ENCODE measurements at places on chromosomes 2 and 18.

DNA sequence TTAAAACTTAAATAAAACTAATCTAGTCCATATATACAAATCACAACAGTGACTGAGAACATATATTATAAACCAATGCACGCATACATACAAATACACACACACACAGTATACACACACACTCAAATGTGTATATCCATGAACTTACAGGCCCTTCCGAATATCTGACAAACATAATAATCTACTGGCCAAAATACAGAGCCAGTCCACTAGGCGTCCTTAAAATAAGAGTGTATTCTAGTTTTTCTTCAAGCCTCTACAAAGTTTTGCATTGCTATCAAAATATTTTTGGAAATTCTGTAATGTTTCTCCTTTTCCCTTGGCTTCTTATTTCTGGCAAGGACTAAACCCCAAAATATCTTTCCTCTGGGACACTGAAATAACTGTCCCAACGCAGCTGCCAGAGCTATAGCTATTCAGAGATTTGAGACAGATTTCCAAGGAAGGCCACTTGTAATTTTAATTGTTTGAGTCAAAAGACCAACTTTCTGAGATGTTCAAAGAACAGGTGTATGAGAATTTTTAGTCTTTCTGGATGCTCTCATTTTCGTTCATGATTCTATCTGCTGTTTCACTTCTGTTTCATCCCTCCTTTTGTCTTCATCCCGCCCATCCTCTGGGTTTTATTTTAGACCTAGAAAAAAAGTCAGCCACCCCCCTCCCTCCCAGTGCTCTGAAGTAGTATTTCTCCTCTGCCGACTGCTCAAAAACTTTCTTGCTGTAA is 24.1 kb upstream of the SP3 start:
- DNase-seq, result no peak

- DNase-seq, result no peak
Observed at GRCh38 chr2:236959036-236959435, 126.7 kb upstream of the COPS8 start.

DNA sequence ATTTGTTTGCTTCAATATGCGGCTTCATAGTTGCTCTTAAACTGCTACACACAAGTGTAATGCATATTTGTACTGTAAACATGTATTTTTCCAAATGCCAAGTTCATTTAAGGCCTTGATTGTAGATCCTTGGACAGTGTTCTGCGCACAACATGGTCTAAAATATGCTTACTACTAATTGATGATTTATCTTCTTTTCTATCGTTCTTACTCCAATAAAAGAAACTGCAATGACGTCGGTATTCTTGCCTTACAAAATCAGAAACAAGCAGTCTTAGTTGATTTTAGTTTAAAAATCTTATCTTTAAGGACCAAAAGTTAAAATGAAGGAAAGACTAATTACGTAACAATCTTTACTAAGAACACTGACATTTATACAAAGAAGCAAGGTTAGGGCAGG is 224.3 kb upstream of the SMAD7 start:
- DNase-seq, result no peak

DNA sequence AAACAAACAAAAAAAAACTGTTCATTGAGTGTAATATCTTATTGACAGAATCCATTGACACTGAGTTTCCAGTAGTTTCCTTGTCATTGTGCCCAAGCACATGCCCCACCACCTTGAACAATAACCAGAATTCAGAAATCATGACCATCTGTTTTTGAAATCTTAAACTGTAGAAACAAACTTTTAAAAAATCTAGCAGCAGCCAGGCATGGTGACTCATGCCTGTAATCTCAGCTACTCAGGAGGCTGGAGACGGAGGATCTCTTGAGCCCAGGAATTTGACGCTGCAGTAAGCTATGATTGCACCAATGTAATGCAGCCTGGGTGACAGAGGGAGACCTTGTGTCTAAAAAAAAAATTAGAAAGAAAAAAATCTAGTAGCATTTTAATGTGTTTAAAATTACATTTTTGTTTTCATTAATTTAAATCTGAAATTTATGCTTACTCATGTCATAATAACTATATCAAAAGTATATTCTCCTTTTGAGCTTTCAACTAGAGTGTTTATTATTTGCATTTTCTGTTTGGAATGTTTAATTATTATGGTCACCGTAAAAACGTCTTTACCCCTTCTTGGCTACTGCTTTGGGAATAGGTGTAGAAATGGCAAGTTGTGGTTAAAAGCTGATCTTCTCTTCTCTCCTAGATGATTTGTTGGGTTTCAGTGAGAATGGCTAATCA is 25.2 kb upstream of the STON1 start:
- peak; percentile 69 for DNase-seq

GRCh38 chr18:21369146-21369545 is 127.1 kb downstream of the GREB1L start:
- DNase-seq, result no peak

- peak; percentile 81 for DNase-seq
Observed at GRCh38 chr2:10285556-10286198, 17.0 kb upstream of the HPCAL1 start.

DNA sequence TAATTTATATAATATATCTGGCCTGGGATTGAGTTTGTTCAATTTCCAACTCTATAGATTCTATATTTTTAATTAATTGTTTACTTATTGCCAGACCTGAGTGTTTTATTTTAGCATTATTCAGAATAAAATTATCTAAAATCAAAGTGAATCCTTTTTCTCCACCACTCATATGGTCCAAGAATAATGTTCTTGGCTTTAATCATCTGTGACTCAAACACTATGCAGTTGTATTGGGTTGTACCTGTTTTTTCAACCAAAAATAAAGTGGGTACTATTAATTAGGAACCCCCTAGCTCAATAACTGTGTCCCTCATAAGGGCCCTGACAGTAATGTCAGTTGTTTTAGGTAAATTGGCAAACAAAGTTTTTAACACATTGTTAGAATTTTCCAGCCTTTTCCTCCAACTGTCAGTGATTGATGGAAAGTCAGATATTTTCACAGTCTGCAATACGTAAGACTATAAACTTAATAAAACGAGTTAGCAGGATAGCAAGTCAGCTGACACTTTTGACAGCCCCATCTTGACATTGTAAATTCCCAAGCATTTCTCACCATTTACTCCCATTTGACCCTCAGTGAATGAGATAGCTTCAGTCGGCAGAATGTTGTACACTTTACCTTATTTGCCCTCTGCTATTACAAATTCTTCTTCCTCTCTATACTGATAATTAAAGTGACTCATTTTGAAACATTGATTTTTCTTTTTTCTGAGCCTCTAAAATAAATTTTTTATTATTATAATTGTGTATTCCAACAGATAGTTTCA is 587.4 kb downstream of the METTL4 start:
- no peak for DNase-seq

- DNase-seq, result no peak
Observed at GRCh38 chr2:237480556-237480955, 6.5 kb upstream of the MLPH start.

- DNase-seq, result no peak
Observed at GRCh38 chr2:235566931-235567495, 73.2 kb downstream of the AGAP1 start.

DNA sequence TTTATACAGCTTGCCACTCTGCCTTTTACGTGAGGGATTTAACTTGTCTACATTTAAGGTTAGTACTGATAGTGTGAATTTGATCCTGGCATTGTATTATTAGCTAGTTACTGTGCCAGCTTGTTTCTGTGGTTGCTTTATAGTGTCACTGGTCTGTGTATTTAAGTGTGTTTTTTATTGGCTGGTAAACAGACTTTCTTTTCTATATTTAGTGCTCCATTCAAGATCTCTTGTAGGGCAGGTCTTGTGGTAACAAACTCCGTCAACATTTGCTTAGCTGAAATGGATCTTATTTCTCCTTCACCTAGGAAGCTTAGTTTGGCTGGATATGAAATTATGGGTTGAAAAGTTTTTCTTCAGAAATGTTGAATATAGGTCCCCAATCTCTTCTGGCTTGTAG is 1971.0 kb upstream of the LRRTM1 start:
- DNase-seq, result no peak

DNA sequence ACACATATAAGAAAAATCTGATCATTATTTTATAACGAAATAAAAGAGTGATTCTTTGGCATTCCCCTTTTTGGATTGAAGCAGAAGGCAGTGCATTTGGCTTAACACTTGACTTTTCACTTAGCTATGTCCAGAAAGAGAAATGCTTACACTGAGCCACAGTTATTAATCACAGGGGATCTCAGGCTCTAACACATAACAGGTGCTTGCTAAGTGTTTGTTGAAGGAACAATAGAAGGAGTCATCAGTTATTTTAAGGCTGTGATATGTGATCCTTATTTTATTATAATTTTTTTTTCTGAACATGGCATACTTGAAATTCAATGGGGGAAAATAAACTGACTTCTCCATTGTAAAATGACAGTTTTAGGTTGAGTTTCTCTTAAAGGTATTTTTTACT is 209.5 kb downstream of the UBE2E3 start:
- no peak for DNase-seq

- DNase-seq, result no peak
Observed at GRCh38 chr18:50805732-50806131, 14.1 kb downstream of the MRO start.

DNA sequence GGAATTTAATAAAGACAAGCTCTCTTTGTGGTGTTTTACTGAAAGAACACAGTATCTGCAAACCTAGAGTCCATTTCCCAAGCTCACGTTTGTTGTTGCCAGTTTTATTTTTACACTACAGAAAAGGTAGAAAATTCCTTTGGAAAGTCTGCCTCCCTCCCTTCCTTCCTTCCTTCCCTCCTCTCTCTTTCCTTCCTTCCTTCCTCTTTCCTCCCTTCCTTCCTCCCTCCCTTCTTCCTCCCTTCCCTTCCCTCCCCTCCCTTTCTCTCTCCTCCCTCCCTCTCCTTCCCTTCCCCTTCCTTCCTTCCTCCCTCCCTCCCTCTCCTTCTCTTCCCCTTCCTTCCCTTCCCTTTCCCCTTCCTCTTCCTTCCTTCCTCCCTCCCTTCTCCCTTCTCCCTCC is 136.3 kb upstream of the REV1 start:
- DNase-seq, result no peak

DNA sequence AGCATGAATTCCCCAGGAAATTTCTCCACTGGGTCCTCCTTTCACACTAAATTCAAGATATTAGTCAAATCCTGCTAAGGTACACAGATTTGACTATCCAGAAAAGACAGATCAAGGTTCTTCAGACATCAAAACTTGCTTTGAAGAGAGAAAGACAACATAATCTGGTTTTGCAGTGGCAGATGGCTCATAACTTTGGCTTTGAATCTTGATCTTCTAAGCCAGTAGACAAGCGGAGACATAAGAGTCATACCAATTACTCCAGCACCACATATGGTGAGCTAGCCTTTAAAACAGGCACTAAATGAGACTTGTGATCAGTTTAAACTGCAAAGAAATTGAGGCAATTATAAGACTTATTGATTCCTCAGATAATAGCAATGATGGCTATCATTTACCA is 29.3 kb downstream of the PDE11A start:
- no peak for DNase-seq

DNA sequence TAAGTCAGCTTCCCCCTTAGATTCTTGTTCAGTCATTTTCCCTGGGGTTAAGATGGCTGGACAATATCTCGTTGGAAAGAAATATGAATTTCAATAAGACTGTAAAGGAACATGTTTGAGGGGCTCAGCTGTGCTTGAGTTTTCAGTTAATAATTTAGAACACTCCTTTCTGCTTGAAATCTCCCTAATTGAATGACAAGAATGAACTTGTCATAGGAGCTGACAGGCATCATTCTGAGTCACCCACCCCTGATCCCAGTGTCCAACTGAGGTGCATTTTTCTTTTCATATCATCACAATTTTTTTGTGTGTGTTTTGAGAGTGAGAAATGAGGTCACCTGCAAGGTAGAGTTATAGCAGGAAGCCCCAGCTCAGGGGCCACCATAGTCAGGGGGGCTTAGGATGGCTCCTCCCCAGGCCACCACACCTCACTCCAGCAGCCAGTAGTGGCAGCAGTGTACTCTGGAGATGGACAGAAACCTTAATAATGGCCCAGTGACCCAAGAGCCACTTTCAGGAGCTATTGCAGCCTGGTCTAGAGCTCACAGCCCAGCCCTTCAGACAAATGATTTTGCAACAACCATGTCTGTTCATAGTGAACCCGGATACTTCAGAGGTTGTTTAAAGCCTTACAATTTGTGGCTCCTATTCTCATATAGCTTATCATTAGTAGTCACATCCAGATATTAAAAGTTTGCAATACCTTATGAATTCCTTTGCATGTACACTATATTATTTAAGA is 174.5 kb downstream of the MAIP1 start:
- no peak for DNase-seq

- DNase-seq, result peak; percentile 72
Observed at GRCh38 chr2:196592331-196592910, 47.1 kb upstream of the CCDC150 start.

- DNase-seq, result no peak
Observed at GRCh38 chr18:31429623-31430022, 17.9 kb upstream of the DSG3 start.

DNA sequence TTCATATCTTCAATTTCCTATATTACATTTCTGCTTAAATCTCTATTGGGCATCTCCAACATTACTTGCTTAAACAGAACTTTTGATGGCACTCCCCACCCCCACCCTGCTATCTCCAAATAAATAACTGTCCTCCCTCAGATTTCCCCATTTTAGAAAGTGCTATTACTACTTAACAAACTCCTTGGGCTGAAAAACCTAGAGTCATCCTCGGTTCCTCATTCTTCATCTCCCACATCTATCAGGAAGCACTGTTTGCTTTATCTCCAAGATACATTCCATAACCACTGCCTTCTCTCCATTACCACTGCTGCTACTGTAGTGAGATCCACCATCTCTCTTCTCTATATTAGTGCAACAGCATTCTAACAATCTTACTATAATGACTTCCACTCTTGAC is 150.4 kb upstream of the CYRIA start:
- no peak for DNase-seq

DNA sequence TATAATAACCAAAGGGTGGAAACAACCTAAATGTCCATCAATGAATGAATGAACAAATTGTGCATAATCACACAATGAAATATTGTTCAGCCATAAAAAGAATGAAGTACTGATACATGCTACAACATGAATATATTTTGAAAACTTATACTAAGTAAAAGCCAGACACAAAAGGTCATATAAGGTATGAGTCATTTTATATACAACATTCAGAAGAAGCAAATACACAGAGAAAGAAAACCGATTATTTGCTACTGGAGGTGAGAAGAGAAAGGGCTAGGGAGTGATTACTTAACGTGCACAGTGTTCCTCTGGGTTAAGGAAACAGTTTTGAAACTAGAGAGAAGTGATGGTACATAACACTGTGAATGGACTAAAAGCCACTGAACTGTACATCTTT is 105.3 kb downstream of the GORASP2 start:
- DNase-seq, result no peak

- DNase-seq, result no peak
Observed at GRCh38 chr2:207319316-207319715, 153.6 kb upstream of the KLF7 start.

Data from EL (cell line).